ENCODE measurements at places on chromosomes 16 and 17. TPM values are rescaled to one million over a fixed set of nuclear protein-coding genes. Genes with fewer than 3 reads are reported as not detected.

QPRT gene
- 40.4 TPM for total RNA-seq

MYH3 gene
- 10.5 TPM for total RNA-seq

UTS2R gene
- total RNA-seq, result not detected

AKAP10 gene
- total RNA-seq, result 33.0 TPM

DPH1 gene
- total RNA-seq, result 58.0 TPM

KCNJ2 gene
- 3.1 TPM for total RNA-seq

KRTAP4-1 gene
- total RNA-seq, result not detected

PGAP3 gene
- 15.7 TPM for total RNA-seq

APOH gene
- total RNA-seq, result 1.1 TPM

KRTAP17-1 gene
- total RNA-seq, result not detected

CA4 gene
- 12.3 TPM for total RNA-seq

SYNGR3 gene
- 1.3 TPM for total RNA-seq

GRCh38 chr16:57091975-57092785, at the start of gene CPNE2:
Gene CPNE2 (plus strand): TSS chr16:57092583. CDS start chr16:57110743, 18,160 bp downstream.
- peak; percentile 25 for DNase-seq

GRCh38 chr16:72530434-72530833, 358.5 kb upstream of the PMFBP1 start:
- no peak for DNase-seq

DNA sequence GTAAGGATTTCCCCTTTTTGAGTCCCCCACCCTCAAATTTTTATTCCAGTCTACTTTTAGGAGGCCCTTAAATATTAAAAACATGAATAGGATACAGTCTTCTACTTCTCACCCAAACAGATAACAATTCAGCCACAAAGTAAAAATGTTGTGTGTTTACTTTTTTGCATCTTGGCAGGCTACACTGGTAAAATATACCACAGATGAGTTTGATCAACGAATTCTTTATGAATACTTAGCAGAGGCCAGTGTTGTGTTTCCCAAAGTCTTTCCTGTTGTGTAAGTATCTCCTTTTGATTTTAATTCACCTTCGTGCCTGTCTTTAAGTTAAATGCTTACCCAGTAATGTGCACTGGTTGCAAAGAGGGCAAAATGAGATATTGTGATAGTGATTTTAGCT, 34.4 kb upstream of the RAB11FIP4 start:
- DNase-seq, result no peak

DNA sequence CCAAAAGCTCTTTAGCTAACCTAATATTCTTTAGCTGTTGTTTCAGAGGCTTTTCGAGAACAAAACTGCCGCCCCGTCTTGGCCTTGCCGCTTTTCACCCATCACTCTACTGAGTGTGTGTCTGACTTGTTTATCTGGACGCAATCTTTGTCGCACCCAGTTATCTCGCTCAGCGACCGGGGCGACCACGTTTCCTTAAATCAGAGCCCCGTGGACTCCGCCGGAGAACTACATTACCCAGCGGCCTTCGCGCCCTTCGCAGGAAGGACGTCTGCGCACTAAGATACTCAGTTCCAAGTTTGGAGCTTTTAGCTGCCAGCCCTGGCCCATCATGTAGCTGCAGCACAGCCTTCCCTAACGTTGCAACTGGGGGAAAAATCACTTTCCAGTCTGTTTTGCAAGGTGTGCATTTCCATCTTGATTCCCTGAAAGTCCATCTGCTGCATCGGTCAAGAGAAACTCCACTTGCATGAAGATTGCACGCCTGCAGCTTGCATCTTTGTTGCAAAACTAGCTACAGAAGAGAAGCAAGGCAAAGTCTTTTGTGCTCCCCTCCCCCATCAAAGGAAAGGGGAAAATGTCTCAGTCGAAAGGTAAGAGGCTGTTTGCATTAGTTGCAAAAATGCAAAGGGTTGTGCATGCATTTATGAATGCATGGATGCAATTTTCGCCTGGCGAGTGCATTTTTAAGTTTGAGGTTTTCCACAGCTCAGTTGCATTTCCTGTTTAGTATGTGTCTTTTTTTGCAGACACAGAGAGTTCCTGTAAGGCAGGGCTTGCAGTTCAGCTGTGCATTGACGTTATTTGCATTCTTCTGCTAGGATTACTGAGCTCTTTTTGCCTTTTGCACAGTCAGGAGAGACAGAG, at the start of gene MAP2K6:
MAP2K6 (plus strand) TSS at position 290 of the 867 bp plus-strand sequence; CDS start at position 578, 288 bp downstream.
- DNase-seq, result peak; percentile 96

GRCh38 chr16:62020681-62021080, 15.6 kb downstream of the CDH8 start:
- no peak for DNase-seq

DNA sequence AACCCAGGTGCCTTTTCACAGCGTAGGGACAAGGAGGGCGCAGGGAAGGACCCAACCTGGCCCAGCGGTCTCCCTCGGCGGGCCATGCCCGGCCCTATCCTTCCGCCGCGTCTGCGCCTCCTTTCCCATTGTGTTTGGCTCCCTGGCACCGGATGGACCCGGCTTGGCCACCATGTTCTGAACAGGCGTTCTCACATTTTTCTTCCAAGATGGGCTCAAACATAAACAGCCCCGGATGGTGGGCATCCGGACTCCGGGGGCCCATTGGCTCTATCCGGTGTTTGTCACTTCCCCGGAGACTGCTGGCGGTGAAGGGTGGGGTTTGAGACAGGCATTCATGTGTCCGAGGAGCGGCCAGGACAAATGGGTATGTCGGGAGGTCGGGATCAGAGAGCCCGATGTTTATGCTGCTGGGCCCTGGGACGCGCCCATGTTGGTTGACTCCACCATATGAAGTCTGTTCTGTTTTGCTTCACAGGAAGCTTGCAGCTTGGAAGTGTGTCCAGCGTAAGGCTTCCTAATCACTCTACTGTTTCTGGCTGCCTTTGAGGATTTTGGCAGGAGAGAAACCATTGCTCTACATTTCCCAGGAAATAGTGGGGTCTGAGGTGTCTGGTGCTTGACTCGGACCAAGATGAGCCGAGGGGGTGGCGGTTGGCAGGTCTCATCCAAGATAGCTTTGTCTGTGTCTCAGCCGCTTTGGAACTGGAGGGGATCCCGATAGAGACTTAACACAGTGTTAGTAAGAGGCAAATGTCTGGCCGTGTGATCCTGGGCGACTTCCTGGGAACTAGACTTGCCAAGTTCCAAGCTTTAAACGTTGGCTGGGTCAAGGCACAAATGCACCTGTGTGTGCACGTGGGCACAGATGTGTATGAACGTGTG, 188.3 kb downstream of the IRF8 start:
- DNase-seq, result no peak

DNA sequence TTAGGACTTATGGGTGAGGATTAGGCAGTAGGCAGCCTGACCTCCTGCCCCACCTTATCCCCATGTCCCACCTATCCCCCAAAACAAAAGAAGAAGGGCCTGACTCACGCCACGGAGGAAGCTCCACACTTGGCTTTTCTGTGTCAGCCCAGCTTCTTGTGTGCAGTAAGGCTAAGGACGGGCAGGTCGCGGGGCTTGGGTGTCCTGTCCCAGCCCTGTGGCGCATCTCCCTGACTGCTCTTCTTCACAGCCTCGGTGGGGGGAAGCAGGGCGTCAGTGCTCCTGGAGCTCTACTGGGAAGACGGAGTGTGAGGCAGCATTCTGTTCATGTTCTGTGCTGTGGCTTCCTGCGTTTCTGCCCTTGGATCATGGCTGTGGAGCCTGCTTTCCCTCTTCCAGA, 34.6 kb upstream of the ALDH3A2 start:
- DNase-seq, result no peak

- peak; percentile 82 for DNase-seq
Observed at GRCh38 chr16:10878644-10879501, 1.9 kb downstream of the CIITA start.

GRCh38 chr17:7884581-7885366, 3.8 kb upstream of the CHD3 start:
- peak; percentile 22 for DNase-seq

DNA sequence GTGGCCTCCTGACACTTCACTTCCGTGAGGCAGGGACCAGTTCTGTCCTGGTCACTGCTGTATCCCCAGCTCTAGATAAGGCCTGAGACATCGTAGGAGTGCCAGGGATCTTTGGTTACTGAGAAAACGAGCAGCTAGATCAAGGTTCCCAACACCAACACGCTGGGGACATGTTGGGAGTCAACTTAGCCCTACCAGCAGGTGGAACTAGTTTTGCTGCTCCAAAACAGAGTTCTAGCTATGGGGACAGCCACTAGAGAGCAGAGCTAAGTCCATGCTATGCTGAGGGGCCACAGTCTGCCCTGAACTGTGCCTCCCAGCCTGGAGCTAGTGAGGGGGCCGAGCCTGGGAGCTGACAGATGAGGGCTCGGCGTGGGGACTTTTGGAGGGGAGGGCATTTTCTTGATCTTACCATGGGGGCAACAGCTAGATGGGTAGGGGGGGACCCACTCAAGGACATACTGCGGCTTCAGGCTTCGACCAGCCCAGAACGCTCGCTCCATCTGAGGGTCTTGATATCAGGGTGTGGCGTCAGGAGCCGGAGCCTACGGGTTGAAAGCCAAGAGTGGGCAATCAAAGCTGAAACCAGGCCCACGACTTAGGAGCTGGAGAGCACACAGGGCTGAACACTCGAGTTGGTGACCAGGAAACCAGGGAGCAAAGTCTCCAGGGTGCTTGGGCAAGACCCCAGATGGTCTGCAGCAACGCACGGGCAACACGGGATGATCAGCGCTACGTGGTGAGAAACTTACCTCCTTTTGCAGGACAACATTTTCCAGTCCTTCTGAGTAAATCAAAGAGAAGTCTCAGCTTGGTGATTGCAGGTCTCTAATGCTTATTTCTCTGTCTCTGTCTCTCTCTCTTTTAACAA, 13.4 kb downstream of the SNX20 start:
- DNase-seq, result peak; percentile 34

- no peak for DNase-seq
Observed at GRCh38 chr16:19691161-19691711, 26.8 kb downstream of the KNOP1 start.

GRCh38 chr17:75478508-75478907, 22.1 kb downstream of the TMEM94 start:
- DNase-seq, result no peak

DNA sequence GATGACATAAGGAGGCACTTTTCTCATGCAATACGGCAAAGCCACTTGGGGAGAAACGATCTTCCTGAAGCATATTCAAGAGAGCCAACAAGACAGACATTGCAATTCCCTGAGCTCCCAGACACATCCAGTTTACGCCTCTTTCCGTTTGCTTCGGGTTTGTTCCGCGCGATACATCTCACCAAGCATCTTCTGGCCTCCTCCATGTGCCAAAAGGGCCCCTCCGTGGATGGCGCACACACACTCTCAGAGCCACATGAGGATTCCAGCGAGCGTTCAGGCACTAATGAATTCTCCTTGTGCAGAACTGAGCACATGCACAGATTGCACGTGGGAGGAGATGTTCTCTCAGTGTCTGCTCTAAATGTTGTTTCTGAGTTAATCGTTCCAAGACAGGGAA, 146.7 kb upstream of the SHISA6 start:
- DNase-seq, result no peak

- no peak for DNase-seq
Observed at GRCh38 chr16:88030498-88030897, 79.3 kb downstream of the BANP start.

- DNase-seq, result no peak
Observed at GRCh38 chr16:10522966-10523365, 57.4 kb downstream of the EMP2 start.

- DNase-seq, result no peak
Observed at GRCh38 chr16:20899477-20900298, 470 bp downstream of the DCUN1D3 start.

Data from Peyer's patch (tissue), 4 donors.